Muscle of arm (tissue), 14 donors: ENCODE measurements at places on chromosomes 7 and 10. TPM values are rescaled to one million over a fixed set of nuclear protein-coding genes. Genes with fewer than 3 reads are reported as not detected.
A peak's percentile ranks its signal among the peaks of the same experiment; 100 is the strongest.

DNA sequence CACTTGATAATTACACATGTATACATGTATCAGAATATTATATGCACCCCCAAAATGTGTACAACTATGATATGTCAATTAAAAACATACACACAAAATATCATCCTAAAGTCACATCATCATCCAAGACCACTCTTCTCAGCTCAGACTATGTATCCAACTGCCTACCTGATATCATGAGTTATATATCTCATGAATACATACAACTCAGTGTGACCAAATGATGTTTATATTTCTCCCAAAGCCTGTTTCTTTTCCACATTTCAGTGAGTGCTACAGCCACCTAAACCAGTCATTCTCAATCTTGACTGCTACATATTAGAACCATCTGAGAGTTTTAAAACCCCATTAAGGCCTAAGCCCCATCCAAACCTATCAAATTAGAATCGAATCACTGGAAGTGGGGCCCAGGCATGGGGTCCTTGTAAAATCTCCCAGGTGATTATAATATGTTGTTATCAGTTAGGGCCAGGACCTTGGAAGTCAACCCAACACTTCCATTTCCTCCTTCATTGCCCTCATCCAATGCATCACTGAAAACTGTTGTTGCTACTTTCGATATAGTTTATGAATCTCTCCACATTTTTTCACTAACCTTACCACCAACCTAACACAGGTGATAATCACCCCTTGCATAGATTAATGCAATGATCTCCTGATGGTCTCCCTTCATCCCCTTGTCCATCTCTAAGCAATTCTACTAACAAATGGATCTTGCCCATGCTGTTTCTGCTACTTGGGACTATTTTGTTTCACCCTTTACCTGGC is 53.8 kb upstream of the ITGB8 start:
- DNase-seq = no peak

The PDK4 gene
- 13.5 TPM for polyA plus RNA-seq

The PRSS37 gene
- polyA plus RNA-seq = not detected

DNA sequence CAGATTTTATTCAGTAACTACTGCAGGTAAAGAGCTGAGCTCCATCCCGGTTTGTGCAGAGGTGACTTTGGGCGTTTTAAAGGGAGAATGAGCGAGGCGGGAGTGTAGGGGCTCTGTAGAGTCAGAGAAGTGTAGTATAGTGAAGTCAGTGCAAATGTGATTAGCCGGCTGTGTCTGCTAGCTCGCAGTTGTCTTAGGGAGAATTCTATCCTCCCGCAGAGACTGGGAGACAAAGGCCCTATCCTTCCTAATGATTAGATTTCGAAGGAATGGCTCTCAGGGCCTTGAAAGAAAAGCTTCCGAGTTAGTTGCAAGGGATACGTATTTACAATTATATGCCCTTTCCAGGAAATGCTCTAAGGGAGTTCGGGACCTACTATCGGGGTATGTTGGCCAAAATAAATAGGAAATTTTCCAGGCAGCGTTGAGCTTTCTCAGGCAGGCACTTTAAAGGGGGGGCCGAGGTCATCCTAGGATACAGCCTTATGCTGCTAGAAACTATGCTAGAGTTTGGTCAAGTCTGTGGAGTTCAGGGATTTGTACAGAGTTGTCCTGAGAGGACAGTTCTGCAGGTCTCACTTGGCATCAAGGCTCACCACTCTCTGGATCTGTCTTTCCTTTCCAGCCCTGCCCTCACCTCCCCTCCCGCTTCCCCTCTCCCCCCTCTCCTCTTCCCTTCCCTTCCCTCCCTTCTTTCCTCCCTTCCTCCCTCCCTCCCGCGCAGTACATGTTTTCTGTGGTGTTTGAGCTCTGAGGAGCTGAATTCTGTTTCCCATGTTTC is 825 bp downstream of the MRPL32 start:
- peak; percentile 39 for DNase-seq

- no peak for DNase-seq
These were observed 73.9 kb downstream of the BICC1 start for GRCh38 chr10:58586282-58587245.

The RARRES2 gene
- polyA plus RNA-seq = 55.1 TPM
